Fibroblast of villous mesenchyme (primary cell): ENCODE measurements at places on chromosomes 6 and 20.

DNA sequence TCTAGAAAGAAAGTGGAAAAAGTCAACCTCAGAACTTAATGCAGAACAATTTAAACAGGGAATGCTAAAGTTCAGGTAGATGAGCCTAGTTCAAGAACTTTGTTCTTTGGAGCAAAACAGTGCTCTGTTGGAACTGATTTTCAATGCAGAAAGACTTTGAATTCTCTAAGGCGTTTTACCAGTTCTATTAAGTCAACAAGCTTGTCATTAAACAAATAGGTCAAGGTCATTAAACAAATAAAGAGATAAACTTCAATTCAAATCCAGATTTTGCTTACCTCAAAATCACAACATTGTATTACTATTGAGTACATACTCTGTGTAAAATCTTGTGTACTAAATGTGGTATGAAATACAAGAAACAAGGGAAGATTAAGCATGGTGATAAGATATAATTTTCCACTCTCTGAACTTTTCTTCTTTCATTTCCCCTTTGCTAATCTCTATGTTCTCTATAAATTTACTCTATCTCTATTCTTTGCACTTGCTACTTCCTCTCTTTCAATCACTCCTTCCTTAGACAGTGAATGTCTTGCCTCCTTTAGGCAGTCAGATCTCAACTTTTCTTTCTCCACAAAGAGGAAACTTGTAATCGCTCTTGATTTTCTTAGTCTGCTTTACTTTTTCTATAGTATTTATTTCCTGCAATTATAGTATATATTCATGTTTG, 160.8 kb upstream of the KHDRBS2 start:
- DNase-seq, result no peak

DNA sequence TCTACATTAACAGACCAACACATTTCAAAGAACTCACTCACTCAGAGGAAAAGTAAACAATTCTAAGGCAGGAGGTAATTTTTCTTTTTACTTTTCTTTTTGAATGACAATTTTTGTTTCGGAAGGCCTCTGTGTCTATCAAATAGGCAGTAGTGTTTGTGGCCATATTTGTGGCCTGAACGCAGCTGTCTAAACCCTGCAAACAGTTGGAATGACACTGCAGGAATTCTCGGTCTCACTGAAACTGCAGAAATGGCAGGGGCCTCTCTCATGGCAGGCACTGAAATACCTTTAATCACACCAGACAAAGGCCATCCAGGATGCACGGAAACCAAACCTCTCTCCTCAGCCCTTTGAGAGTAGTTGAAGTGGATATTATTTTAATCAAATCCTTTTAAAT, 30.4 kb downstream of the FYN start:
- no peak for DNase-seq

DNA sequence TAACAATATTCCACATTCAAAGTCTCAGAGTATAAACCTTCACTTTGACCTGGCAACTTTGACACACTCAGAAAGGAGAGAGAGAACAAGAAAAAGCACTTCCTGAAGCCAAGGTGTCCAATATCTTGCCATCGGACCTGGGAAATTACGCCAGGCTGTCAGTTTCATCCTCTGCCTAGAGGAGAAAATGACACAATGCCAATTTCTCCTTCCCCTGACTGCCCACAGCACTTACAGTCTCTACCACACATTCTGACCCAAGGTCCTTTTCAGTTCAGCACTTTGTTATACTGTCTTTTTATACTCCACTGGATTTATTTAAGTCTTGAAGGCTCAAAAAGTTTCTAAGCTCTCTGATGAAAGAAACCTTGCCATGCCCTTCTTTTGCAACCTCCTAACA, 250.4 kb downstream of the GMPR start:
- DNase-seq, result no peak

GRCh38 chr6:14037402-14038277, 79.9 kb upstream of the CD83 start:
- peak; percentile 78 for DNase-seq

GRCh38 chr6:22737331-22737730, 168.0 kb downstream of the HDGFL1 start:
- peak; percentile 52 for DNase-seq

GRCh38 chr6:113315165-113315564, 542.0 kb upstream of the MARCKS start:
- no peak for DNase-seq

- no peak for DNase-seq
These were observed 533.8 kb upstream of the ID4 start for GRCh38 chr6:19303383-19303782.

GRCh38 chr6:157157258-157157657, 166.1 kb downstream of the TMEM242 start:
- no peak for DNase-seq

GRCh38 chr6:163671355-163671754, 256.8 kb downstream of the QKI start:
- peak; percentile 26 for DNase-seq

- peak; percentile 66 for DNase-seq
These were observed 50.0 kb upstream of the SCGN start for GRCh38 chr6:25601800-25602673.

DNA sequence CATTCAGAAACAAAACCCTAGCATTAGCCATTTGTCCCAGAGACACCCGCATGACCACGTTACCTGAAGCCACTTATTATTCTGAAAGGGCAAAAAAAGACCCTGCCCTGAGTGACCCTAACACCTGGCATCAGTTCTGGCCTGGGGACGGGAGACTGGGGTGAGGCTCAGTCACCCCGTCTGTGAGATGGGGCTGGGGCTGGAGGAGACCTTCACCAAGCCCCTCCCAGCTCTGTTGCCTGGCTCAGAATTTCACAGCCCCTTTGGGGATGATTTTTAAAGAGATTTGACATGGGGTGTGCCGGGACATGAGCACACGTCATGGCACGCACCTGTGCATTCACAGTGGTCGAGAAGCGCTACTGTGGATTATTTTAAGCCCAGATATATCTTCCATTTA, 1.4 kb upstream of the BPIFB6 start:
- DNase-seq, result no peak

DNA sequence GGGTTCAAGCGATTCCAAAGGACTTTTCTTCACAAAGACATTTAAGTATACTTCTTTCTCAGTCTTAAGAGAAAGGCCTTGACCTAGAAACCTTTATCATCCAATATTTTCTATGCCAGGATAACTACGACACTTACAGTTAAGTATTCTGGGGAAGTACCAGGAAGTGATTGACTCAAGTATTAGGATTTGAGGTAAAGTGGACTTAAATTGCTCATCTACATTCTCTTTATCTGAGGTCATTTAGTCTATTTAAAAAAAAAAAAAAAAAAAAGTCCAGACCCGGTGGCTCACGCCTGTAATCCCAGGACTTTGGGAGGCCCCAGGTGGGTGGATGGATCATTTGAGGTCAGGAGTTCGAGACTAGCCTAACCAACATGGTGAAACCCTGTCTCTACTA, 114.7 kb downstream of the ZFAND3 start:
- no peak for DNase-seq

DNA sequence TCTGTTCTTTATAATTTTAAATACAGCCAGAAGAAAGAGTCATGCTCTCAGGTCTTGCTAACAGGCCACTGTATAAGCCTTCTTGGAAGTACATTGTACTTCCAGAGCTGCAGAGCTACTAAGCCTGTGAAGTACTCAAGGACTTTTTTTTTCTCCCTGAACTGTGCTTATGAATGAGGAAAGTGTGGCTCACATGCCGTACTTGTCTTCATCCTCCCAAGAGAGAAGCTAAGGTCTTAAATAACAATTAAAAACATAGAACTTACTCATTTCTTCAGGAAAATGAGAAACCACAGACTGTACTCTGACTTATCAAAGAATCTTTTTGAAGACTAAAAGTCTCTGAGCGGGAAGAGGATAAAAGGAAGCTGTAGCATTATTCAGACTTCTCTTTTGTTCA, 218.3 kb downstream of the HTR1B start:
- DNase-seq, result peak; percentile 10

GRCh38 chr20:36563374-36563773, 10.0 kb upstream of the TGIF2 start:
- no peak for DNase-seq

GRCh38 chr6:7550433-7550801, 8.9 kb downstream of the DSP start:
- no peak for DNase-seq

DNA sequence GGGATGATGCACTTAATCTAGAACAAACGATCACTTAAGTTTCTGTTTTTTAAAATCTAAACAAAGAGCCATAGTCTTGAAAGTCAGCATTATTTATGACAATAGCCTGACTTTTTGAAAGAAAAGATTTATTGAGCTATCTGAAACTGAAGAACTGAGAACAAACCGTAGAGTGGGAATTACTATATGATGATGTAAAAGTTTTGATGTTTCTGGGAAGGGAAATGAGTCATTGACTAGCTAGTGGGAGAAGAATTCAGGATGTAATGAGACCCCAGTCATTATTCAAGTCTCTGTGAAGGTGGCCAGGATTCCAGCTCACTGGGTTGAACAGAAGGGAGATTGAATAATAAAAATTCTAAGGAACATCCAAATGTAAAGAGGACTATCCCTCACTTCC, 83.4 kb upstream of the FABP7 start:
- DNase-seq, result peak; percentile 70

- peak; percentile 60 for DNase-seq
These were observed 120.4 kb downstream of the RNGTT start for GRCh38 chr6:88843040-88843439.

DNA sequence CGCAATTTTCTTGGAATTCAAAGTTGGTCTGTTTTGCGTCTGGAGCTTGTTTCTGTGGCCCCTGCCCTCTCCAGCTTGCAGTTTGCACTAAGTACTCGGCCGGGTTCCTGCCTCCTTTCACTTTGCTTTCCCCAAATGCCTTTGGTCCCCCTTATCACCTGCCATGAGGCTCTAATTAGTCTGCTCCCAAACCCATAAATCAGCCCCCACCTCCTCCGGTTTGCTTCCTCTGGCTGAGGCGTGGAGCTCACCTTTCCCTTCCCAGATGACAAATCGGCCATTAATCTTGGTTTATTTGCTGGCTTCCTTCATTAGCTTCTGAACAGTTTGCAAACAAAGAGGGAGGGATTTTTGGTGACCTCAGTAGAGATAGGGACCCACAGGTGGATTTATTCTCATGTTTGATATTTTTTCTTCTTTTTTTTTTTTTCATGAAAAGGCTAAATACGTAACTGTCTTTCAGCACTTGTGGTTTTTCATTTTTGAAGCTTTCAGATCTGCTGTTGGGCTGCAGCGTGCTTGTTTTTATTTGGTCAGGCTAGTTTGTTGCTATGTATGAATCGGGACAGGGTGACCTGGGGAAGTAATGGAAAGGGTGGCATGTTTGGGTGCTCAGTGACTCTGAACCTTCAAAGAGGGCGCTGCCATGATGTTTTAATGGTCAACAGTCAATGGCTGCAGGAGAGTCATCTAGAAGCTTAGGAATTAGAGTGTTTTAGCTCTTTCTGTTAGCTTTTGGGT, 121.7 kb upstream of the JAG1 start:
- DNase-seq, result peak; percentile 35
